Activated CD4-positive, CD25-positive, alpha-beta regulatory T cell treated with anti-CD3 and anti-CD28 coated beads, Interleukin-2, amount 50 U/mL, for 72 hours (primary cell): ENCODE measurements at places on chromosomes 6 and 20.

GRCh38 chr6:63802606-63803206 is 167.1 kb downstream of the PHF3 start:
- no peak for DNase-seq

DNA sequence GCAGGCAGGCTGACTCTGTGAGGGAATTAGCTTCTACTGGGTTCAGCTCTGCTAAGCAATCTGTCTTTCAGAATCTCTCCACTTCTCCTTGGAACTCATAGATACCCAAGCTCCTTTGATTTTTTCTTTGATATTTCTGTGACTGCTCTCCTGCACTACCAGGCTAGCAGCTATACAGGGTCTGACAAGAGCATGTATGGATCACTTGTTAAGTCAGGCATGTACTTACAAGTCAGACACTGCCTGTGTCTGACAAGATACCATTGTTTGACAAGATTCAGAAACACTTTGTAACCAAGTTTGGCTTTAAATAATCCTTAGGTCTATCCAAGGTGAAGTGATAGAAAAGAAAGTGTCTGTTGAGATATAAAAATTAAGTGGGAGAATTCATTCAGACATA is 79.5 kb downstream of the SESN1 start:
- DNase-seq, result no peak

DNA sequence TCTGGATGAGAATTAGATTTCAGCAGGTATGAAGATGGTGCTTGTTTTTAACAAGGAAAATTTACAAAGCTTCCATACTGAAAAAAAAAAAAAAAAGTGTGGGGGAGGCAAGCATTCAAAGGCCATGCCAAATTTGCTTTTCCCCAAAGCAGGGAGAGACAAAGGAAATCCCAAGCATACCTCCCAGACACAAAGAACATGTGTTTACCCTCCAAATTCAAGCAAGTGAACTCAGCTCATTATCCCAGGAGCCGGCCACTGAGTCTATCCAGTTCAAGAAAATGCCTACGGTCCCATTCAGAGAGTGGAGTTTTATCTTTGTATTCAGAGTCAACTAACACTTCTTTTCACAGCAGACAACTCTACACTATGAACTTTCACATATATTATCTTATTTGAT is 102.7 kb upstream of the ID4 start:
- no peak for DNase-seq

- peak; percentile 49 for DNase-seq
Measured at GRCh38 chr6:135163440-135163738, 17.7 kb upstream of the MYB start.

GRCh38 chr6:84635081-84635761 is 129.2 kb downstream of the TBX18 start:
- no peak for DNase-seq
